Activated CD4-positive, alpha-beta memory T cell treated with anti-CD3 and anti-CD28 coated beads for 36 hours (primary cell): ENCODE measurements at places on chromosomes 16 and 17. TPM values are rescaled to one million over a fixed set of nuclear protein-coding genes. Genes with fewer than 3 reads are reported as not detected.

DNA sequence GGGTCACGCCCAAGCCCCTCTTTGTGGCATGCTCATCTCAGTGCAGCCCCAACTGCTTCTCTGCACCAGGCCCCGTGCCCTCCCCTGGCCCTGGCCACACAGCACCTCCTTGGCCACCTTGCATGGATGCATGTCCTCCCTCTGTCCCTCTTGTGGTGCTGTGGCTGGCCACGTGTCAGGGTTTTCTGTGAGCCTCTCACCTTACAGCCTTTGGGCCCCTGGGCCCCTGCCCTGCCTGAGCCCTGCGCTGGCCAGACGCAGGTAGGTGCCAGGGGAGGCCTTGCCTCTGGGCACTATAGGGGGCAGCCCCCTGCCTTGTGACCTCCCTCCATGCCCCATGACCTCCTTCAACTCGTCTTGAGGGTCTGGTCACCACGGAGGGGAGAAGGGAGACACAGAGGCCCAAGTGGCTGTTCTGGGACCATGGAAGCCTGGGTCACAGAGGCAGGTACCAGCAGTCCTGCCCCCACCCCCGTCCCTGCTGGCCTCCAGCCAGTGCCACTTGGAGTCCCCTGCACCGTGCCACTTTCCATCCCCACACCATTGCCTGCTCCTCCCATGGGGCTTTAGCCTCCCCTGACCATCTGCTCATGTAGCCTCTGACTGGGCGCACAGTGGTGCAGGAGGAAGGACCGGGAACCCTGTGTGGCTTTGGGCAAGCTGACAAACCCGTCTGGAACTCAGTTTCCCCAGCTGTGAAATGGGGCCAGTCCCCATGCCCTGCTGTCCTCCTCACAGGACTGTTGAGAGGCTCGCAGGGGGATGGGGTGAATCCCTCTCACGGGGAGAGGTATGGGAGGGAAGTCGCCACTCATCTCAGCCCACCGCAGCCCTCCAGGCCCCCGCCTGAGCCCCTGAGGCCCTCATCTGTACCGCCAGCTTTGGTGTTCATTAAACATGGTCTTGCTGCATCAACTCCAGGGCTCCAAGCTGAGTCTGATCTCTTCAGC lies 11.5 kb upstream of the ATP6V0C start:
- H3K27ac ChIP-seq, result no peak overlapping the region
- no peak for DNase-seq
- no peaks in the 10 kb centered on the region for H3K36me3 ChIP-seq
- H3K4me1 ChIP-seq, result no peaks in the 10 kb centered on the region
- H3K27me3 ChIP-seq, result no peaks in the 10 kb centered on the region

DNA sequence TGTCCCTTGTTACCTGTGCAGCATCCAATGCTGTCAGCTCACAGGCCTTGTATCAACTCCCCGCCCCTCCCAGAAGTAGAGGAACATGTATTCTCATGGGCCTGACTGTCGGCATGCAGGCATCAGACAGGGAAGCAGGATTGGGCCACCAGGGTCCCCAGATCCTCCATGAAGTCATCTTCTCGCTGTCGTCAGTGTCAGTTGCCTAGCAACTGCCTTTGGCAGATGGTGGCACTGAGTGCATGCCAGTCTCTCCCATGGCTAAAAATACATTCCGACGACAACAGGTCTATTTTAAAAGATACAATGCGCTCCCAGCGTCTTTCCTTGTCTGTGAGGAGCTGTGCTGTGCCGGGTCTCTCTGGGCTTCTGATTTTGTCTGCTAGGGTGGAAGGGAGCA lies 36.8 kb upstream of the CES5A start:
- H3K4me1 ChIP-seq, result no peaks in the 10 kb centered on the region
- peaks cover 5% of the 10 kb centered on the region for H3K27me3 ChIP-seq
- H3K4me3 ChIP-seq, result no peak overlapping the region
- no peak for DNase-seq
- no peak overlapping the region for H3K27ac ChIP-seq

DNA sequence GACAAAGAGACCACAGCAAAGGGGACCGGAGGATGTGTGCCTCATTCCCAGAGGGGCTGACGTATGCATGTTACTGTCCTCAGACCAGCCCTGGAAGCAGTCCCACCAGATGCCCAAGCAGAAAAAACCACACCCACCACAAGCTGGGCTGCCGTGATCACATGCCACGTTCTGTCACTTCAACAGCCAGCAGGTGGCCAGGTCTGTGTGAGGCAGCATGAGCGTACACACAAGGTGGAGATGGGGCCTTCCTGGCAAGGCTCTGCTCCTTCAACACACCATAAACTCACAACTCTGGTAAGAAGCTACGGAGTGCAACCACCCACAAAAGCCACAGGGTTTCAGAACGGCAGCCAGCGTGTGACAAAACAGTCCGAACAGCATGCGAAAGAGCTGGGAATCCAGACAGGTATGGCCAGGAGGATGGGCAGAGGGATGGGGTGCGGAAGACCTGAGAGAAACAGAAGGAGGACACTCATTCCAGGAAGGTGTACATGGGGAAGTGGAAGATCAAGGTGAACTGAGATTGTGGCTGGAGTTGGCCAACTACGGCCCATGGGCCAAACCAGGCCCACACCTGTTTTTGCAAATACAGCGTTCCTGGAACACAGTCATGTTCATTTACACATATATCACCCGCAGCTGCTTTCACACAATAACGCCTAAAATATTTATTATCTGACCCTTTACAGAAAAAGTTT lies 27.9 kb downstream of the MBTPS1 start:
- H3K4me1 ChIP-seq, result peaks cover 39% of the 10 kb centered on the region
- no peak overlapping the region for H3K27ac ChIP-seq
- no peaks in the 10 kb centered on the region for H3K27me3 ChIP-seq
- H3K36me3 ChIP-seq, result peaks cover 44% of the 10 kb centered on the region
- peak; percentile 73 for DNase-seq

OR1F1 gene
- not detected for total RNA-seq

GRCh38 chr16:76197900-76198299 lies 79.3 kb upstream of the CNTNAP4 start:
- DNase-seq, result no peak
- no peak overlapping the region for H3K27ac ChIP-seq
- no peaks in the 10 kb centered on the region for H3K4me1 ChIP-seq
- no peak overlapping the region for H3K4me3 ChIP-seq

DNA sequence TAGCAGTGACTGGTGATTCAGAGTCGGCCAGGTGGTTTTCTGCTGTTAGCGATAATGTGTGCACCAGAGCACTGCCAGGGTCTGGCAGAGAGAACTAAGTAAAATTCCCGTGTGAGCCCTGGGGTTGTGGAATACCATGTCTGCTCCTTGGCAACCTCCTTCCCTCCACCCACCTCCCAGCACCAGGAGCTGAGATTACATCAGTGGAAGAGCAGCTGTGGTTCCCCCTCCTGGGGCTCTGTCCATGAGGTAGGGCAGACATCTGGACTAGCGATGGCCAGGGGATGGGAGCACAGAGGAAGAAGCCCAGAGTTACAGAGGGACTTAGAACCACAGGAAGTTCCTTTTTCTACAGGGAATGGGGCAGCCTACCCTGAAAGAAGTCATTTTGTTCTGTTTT lies 15.8 kb downstream of the CLEC10A start:
- H3K36me3 ChIP-seq, result peaks cover 6% of the 10 kb centered on the region
- no peak overlapping the region for H3K27ac ChIP-seq
- peaks cover 16% of the 10 kb centered on the region for H3K4me1 ChIP-seq
- no peak overlapping the region for H3K4me3 ChIP-seq

CCL7 gene
- not detected for total RNA-seq

DGKE gene
- 23.3 TPM for total RNA-seq

GRCh38 chr17:69402052-69402451 lies 12.4 kb upstream of the MAP2K6 start:
- H3K4me3 ChIP-seq, result no peak overlapping the region
- H3K36me3 ChIP-seq, result no peaks in the 10 kb centered on the region
- no peaks in the 10 kb centered on the region for H3K4me1 ChIP-seq

DNA sequence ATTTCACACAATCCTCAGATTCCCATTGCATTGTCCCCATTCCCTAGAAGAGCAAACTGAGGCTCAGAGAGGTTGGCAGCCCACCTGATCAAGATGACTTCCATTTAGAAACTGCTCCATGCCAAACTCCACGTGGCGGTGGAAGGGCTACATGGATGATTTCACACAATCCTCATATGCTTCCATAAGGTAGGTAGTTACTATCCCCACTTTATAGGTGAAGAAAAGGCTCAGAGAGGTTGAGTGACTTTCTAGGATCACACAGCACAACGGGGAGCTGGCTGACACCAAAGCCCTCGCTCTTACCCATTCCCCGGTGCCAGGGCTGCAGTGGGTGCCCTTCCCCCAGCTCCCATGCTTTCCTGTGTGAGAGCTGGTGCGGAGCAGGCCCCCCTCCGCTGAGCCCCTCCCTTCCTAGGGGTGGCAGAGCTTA lies 9.7 kb upstream of the GINS2 start:
- H3K4me3 ChIP-seq, result no peak overlapping the region
- peaks cover 12% of the 10 kb centered on the region for H3K27me3 ChIP-seq
- H3K4me1 ChIP-seq, result no peaks in the 10 kb centered on the region
- H3K36me3 ChIP-seq, result no peaks in the 10 kb centered on the region

DNA sequence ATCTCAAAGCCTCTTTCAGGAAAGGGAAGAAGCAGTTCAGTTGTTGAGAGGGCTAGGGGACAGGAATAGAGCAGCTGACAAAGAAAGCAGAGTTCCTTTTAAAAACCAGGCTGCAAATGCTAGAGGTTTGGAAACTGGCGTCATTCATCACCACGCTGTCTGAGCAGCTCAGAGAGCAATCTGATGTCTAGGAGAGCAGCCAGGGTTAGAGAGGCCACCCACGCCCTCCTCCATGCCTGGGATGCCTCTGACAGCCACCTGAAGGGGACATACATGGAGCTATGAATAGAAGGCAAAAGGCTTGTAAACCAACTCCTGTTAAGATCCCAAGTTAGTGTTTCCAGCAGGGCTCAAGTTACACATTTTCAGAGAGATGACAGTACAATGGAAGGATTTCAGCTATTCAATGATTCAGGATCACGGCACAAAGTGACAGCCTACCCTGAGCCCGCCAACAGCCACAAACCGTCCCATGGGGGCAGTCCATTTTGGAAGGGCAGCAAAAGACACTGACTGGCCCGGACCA lies 12.4 kb downstream of the RAB5C start:
- no peak for DNase-seq
- no peak overlapping the region for H3K27ac ChIP-seq
- no peak overlapping the region for H3K4me3 ChIP-seq
- no peaks in the 10 kb centered on the region for H3K27me3 ChIP-seq
- H3K4me1 ChIP-seq, result peaks cover 31% of the 10 kb centered on the region
- peaks cover 18% of the 10 kb centered on the region for H3K36me3 ChIP-seq

- H3K27ac ChIP-seq, result no peak overlapping the region
- no peak overlapping the region for H3K4me3 ChIP-seq
- H3K4me1 ChIP-seq, result no peaks in the 10 kb centered on the region
- H3K27me3 ChIP-seq, result no peaks in the 10 kb centered on the region
- no peaks in the 10 kb centered on the region for H3K36me3 ChIP-seq
These were observed 1376.4 kb upstream of the GOT2 start for GRCh38 chr16:60110531-60110930.

GRCh38 chr16:3084969-3085670 lies 14.0 kb downstream of the ZSCAN10 start:
- H3K4me1 ChIP-seq, result peaks cover 48% of the 10 kb centered on the region
- H3K27ac ChIP-seq, result no peak overlapping the region
- no peak for DNase-seq
- H3K27me3 ChIP-seq, result no peaks in the 10 kb centered on the region
- H3K4me3 ChIP-seq, result no peak overlapping the region

- DNase-seq, result no peak
- H3K4me1 ChIP-seq, result peaks cover 25% of the 10 kb centered on the region
- H3K36me3 ChIP-seq, result peaks cover 15% of the 10 kb centered on the region
- H3K4me3 ChIP-seq, result peak overlapping the region; percentile 85
- no peaks in the 10 kb centered on the region for H3K27me3 ChIP-seq
These were observed 860 bp upstream of the DCAF7 start for GRCh38 chr17:63549289-63549945.

DNA sequence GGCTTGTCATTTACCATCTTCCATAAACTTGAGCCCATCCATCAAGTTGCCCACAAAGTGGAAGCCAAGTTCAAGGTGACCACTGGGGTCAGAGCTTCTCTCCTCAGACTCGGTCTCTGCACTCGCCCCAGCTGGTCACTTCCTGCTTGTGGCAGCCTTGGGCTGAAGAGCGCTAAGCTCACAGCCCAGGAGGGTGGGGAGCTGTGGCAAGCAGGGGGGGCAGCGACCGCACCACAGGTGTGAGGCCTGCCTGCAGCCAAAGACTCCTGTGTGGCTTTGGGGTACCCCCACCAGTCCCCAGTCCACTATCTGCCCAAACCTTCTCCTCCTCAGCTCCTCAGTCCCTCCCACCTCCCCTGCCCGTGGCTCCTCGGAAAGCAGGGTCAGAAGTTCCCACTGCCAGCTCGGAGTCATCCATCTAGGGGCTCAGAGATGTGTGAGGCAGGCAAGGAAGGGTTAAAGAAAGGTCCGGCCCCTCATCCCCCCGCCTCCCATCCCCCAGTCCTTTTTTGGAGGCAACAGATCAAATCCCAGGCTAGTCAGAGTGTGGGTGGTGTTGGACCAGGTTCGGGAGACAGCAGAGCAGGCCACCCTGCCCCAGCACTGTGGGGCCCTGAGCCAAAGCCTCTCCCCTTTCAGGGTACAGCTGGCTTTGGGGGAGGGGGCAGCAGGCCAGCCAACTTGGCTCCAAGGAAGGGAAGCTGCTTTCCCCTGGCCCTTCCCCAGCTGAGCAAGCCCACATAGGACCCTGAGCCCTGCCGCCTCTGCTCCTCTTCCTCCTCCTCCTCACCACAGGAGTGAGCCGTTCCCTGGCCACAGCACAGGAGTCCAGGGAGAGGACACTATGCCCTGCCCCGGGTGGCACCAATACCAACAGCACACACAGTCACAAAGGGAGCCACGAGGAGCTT lies 3.2 kb downstream of the CSF3 start:
- no peak for DNase-seq
- H3K27ac ChIP-seq, result no peak overlapping the region
- H3K27me3 ChIP-seq, result no peaks in the 10 kb centered on the region

ADAMTS18 gene
- not detected for total RNA-seq

- peak; percentile 31 for DNase-seq
- H3K27me3 ChIP-seq, result no peaks in the 10 kb centered on the region
- H3K4me1 ChIP-seq, result peaks cover 36% of the 10 kb centered on the region
- H3K36me3 ChIP-seq, result peaks cover 37% of the 10 kb centered on the region
These were observed 18.4 kb downstream of the CARHSP1 start for GRCh38 chr16:8850279-8850885.

GRCh38 chr16:50621452-50621792 lies 59.7 kb downstream of the SNX20 start:
- H3K27me3 ChIP-seq, result no peaks in the 10 kb centered on the region
- H3K36me3 ChIP-seq, result no peaks in the 10 kb centered on the region
- no peak overlapping the region for H3K27ac ChIP-seq
- H3K4me3 ChIP-seq, result no peak overlapping the region

GRCh38 chr16:87199379-87199778 lies 117.8 kb downstream of the C16orf95 start:
- peaks cover 10% of the 10 kb centered on the region for H3K27me3 ChIP-seq
- H3K27ac ChIP-seq, result no peak overlapping the region
- H3K4me1 ChIP-seq, result peaks cover 2% of the 10 kb centered on the region
- H3K36me3 ChIP-seq, result no peaks in the 10 kb centered on the region

SLC5A2 gene
- not detected for total RNA-seq
